ENCODE measurements at places on chromosomes 3 and 15.

- DNase-seq: peak; percentile 64
Observed at GRCh38 chr3:184289426-184289938, 9.6 kb upstream of the PSMD2 start.

DNA sequence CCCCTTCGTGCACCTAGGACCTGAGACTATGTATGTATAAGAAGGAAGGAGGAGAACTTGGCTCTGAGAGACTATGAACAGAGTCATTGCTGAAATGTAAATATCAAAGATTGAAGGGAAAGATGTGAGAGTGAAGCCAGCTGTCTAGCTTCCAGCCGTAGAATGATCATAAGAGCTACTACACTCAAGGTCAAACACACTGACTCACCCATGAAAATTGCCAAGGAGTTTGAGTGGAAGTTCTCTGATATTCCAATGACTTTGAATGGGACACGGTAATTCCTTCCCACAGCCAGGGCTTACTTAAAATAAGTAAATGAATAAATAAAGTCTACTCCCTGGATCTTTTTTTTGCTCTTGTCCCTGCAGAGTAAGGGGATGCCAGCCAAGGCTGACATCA lies 398.9 kb upstream of the TPRG1 start:
- no peak for DNase-seq

- DNase-seq: no peak
Observed at GRCh38 chr3:13189639-13190377, 116.6 kb upstream of the IQSEC1 start.

DNA sequence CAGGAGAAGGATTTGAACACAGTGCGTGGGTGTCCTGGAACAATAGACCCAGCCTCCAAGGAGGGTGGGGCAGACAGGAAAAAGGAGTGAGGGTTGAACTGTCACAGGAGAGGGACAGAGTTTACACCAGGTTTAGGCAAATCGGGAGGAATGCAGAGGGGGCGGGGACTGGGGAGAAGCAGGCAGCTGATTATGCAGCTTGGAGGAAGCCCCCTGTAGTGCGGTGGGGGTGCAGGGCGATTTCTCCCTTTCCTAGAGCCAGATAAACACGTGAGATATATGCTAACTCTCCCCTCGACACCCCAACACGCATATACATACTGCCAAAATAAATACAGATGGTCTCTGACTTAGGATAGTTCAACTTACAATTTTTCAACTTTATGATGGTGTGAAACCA lies 108.6 kb upstream of the PRR20G start:
- no peak for DNase-seq

DNA sequence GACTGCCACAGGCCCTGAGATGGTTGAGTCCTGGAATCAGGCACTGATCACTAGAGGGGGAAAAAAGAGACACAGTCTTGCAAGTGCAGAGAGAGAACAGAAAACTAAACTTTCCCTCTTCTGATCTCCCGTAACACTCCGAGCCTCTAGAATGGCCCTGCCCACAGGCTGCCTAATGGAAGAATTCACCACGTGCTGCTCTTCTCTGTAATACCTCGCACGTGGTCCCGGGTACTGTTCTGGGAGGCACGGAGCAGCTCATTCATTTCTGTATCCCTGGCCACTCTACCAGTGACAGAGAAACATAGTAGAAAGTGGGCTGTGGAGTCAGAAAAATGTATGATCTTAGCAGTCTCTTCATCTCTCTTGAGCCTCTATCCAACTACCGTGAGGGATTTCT lies 30.4 kb downstream of the VGLL4 start:
- no peak for DNase-seq

DNA sequence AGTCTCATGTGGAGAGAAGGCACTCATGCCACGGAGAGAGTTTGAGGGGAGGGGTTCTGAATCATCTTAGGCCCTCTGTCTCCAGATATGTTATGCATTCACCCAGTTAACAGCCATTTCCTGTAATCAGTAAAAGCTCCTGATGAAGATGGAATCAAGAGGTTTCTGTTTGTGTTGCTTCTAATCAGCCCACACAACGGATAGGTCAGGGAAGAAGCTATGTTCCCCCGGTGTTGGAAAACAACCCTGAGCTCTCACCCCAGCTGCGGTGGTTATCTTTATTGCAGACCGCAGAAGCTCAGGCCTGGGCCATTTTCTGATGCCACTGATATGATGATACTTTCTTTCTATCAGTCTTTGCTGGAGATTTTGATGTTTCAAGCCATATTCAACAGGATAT lies 338.5 kb upstream of the ONECUT1 start:
- DNase-seq: no peak

- DNase-seq: no peak
Observed at GRCh38 chr3:28575100-28575745, 226.6 kb upstream of the AZI2 start.

GRCh38 chr3:170232266-170232665 lies 10.0 kb downstream of the PRKCI start:
- no peak for DNase-seq

GRCh38 chr15:74201710-74202420 lies 722 bp downstream of the STRA6 start:
- DNase-seq: no peak

DNA sequence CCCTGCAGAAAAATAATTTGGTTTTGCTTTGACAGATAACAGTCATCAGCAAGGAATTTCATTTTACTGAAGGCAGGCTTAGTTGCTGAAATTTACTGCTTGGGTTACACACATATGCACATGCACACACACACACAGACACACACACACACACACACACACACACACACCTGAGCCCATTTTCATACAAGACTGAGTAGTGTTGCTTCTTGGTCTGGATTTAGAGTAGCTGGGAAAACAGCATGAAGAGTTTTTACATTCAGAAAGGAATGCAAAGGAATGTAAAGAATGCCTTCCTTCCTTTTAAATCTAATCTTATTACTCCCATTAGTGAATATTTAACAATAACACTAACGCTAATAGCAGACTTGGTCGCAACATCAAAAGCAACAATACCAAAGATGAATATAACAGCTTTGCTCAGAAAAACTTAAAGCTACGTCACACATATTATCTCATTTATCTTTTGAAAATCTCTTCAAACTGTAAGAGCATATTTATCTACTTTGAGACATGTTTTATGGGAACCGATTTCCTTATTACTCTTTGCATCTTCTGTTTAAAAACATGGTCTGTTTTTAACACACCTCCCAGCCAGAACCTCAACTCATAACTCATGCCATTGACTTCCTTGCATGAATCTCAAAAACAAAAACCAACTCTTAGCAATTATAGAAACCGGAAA lies 32.5 kb downstream of the RFTN1 start:
- no peak for DNase-seq

- peak; percentile 66 for DNase-seq
Observed at GRCh38 chr15:45187894-45188830, at the start of gene SHF. SHF (minus strand) TSS chr15:45187966; CDS start chr15:45187951, 15 bp downstream.

GRCh38 chr15:63350178-63350621 lies 31.4 kb downstream of the CA12 start:
- no peak for DNase-seq

DNA sequence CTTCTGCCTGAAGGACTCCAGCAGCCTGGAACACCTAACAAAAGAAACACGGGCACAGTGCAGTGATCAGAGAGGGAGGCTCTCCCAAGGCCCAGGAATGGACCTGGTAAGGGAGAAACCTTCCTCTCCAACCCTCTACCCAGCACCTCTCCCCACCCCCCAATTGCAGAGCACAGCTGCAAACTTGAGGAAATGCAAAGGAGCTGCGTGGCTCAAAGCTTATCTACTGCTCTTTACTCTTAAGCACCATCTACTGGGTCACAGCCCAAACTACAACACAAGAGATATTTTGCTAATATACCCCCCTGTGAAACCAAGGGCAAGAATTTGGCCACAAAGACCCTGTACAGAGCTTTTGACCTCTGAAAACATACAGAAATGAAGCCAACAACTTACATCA lies 328.3 kb downstream of the OXSM start:
- DNase-seq: no peak

DNA sequence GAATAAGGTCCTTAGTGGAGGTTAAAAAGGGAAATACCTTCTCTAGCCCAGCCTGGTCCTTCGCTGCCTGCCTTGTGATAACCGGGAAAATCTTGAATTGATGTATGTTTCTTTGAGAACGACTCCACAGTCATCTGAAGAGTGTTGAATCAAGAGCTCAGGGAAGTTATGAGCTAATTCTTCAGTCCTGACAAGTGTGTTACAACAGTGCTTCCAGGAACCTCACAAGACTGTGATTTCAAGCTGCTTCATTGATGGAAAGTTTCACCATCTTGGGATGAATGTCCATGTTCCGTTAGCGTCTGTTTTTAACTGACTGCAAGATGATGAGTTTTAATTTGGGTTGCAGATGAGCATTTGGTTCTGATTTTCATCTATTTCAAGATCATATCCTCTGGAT lies 12.4 kb downstream of the TMEM41A start:
- no peak for DNase-seq

GRCh38 chr15:34883633-34884032 lies 85.9 kb downstream of the AQR start:
- DNase-seq: no peak

DNA sequence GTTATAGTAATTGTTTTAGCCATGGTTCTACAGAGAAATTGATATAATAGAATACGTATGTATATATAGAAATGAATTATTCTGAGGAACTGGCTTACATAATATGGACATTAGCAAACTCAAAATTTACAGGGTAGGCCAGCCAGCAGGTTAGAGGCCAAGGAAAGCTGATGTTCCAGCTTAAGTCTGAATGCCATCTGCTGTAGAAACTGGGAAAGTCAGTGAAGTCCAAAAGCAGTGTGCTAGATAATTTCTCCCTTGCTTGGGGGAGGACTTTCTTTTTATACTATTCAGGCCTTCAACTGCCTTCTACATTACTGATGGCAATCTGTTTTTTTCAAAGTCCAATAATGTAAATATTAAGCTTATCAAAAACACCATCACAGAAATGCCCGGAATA lies 1174.7 kb downstream of the ZPLD1 start:
- no peak for DNase-seq

DNA sequence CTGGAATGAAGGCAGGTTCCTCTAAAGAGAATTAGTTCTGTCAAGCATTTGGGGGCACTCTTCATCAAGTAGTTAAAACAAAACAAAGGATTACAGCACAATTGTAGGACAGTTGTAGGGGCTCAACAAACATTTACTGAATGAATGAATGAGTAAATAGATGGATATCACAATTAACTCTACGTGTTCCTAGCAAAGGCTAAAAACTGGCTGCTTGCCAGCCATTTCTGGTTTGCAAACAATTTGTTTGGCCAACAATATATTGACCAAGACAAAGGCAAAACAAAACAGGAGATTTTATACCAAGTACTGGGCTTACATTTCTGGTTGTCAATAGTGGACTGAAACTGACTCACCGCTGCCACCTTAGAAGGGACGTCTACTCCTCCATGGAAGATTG lies 116.8 kb downstream of the ZNF280D start:
- DNase-seq: no peak

- DNase-seq: no peak
Observed at GRCh38 chr3:126128504-126129397, 44.8 kb upstream of the SLC41A3 start.

- DNase-seq: no peak
Observed at GRCh38 chr15:43748376-43748775, 2.1 kb downstream of the PDIA3 start.

- no peak for DNase-seq
Observed at GRCh38 chr15:52349052-52349700, 53.6 kb upstream of the MYO5C start.

- no peak for DNase-seq
Observed at GRCh38 chr15:50549326-50549725, 2.9 kb upstream of the USP50 start.

DNA sequence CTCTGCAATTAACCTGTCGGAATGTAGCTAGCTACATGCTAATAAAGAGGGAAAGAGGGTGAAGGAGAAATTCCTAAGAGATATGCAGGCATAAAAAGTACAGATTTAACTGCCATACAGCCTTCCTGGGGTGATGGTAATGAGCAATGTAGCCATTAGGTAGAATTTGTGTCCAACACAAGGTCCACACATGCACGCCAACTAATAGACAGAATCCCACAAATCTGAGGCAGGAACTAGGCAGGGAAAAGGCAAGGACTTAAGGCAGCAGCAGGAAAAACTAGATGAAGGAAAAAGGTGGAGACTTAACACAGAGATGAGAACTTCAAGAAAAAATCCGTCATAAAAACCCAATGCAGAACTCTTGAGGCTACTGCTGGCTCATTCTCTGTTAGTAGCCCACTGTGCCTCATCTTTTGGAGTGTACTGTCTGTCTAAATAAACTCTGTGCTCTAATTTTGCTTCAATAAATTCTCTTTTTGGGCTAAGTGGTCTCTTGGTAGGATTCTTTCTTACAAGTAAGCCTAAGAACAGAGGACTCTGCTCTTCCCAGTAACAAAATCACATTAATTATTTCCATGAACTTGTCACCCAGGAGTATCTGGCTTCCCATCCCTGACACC lies 81.5 kb downstream of the BTLA start:
- no peak for DNase-seq

- DNase-seq: no peak
Observed at GRCh38 chr3:8853081-8853480, 83.7 kb upstream of the OXTR start.

DNA sequence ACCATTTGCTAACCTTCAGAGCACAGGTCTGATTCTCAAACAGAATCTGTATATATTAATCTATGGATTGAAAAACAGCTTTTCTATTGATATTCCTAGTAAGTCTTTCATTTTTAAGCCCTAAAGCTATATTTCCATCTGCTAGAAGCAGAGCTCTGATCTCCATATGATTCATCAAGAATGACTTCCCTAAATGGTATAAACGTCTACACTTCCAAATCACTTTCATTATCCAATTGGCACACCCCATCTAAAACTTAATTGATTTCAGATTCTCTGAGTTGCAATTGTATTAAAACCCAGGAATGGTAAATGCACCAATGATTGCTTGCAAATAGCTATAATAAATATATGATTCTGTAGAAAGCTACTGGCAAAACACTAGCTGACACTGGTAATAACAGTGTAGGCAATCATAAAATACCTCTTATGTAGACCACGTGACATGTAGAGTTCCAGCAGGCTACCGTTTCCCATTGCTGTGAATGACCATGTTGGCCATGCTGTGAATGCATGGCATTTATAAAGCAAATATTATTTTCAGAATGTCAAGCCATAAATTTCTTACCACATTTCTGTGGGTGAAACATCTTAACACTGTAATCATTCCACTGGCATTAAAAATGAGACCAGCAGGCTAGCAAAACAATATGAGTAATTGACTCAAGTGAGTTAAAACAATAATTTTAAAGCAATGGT lies 226.0 kb downstream of the ZMAT3 start:
- no peak for DNase-seq

DNA sequence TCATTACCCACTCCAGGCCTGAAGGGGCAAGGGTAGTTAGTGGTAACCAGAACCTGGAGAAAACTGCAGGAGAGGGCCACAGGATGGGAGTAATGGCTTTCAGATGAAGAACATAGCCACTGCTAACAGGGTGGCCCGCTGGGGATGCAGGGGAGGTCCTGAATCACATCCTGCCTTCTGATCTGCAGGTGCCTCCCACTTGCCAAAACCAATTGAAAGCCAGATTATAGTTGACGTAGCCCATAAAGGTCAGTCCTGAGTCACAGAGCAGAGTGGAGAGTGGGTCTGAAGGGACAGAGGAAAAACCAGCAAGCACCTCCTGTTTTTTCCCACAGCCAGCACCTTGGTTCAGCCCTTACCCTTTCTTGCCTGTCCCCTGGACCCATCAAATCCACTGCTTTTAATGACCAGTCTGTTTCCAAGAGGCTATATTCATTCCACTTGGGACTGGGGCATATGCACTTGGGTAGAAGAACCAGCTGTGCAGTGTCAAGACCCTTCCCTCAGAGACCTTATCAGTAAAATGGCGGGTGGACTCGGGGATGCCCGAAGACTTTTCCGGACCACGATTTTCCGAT lies 646 bp upstream of the SLC35G2 start:
- no peak for DNase-seq

GRCh38 chr3:15051531-15051930 lies 13.6 kb downstream of the MRPS25 start:
- DNase-seq: peak; percentile 36
